ENCODE measurements at places on chromosomes 2 and 18.

DNA sequence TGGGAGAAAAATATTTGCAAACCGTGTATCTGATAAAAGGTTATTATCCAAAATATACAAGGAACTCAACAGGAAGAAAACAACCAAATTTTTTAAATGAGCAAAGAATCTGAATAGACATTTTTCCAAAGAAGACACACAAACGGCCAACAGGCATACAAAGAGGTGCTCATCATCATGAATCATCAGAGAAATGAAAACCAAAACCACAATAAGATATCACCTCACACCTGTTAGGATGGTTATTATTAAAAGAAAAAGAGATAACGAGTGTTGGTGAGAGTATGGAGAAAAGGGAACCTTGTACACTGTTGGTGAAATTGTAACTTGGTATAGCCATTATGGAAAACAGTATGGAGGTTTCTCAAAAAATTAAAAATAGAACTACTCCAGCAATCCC, 463.3 kb downstream of the IRS1 start:
- no peak for DNase-seq

DNA sequence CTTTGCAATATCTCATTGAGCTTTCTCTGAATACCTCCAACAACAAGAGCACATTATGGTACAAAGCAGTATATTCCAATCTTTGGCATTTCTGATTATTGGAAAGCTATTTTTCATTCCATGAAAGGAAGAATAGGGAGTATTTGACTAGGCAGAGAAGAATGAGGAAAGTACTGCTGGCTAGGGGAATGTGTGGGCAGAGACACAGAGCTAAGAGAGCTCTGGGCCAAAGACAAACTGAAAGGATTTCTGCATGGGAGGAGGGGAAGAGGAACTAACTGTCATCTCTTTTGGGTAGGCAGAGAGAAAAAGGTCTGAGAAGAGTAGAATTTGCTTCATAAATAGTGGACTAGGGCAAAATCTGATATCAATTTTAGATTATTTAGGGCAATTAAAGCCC, 150.8 kb downstream of the CCDC85A start:
- no peak for DNase-seq

- no peak for DNase-seq
Measured at GRCh38 chr2:1856475-1856874, 112.2 kb upstream of the PXDN start.

GRCh38 chr2:160751021-160751420, 257.4 kb upstream of the RBMS1 start:
- no peak for DNase-seq

- DNase-seq = no peak
Measured at GRCh38 chr18:13983506-13983905, 68.2 kb upstream of the MC2R start.

DNA sequence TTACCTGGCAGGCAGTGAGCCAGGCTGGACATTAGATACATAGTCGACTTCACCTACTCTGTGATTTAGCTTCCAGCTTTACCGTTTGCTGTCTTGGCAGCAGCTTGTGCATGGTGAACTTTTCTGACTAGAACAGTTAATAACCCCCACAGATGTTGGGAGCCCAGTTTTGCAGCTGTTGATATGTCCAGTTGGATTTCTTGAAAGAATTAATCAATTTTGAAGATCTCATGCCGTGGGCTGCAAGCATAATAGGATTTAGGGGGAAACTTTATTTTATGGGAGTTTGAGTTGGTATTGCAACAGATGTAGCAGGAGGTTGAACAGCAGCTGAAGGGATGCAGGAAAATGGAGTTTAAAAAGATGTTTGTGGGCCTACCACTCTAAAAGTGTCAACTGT, 13.8 kb downstream of the MYO1B start:
- no peak for DNase-seq

DNA sequence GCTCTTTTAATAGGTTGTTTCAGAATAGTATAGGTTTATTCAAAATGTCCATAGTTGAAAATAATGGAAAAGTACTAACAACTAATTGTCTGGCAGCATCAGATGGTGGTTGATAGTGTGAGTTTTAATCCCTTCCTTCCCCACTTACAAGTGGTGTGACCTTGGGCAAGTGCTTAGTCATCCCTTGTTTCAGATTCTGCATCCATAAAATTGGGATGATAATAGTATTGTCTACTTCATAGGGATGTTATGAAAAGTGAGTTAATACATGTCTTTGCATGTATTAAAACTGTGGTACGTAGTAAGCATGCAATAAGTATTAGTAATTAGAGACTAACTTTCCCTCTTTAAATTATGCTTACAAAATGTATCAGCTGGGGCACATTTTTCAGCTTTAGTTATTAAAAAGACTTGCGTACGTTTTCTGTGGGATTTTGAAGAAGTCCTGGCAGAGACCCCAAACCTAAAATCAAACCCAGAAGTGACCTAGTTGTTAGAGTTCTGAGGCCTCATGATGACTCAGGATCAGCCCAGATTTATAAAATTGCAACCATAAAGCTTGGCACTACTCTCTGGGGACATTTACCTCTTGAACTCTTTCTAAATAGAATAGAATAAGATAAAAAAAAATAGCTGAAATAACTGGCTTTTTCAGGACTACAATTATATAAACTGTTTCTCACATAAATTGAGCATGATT, 8.6 kb downstream of the ITGA4 start:
- DNase-seq = no peak

DNA sequence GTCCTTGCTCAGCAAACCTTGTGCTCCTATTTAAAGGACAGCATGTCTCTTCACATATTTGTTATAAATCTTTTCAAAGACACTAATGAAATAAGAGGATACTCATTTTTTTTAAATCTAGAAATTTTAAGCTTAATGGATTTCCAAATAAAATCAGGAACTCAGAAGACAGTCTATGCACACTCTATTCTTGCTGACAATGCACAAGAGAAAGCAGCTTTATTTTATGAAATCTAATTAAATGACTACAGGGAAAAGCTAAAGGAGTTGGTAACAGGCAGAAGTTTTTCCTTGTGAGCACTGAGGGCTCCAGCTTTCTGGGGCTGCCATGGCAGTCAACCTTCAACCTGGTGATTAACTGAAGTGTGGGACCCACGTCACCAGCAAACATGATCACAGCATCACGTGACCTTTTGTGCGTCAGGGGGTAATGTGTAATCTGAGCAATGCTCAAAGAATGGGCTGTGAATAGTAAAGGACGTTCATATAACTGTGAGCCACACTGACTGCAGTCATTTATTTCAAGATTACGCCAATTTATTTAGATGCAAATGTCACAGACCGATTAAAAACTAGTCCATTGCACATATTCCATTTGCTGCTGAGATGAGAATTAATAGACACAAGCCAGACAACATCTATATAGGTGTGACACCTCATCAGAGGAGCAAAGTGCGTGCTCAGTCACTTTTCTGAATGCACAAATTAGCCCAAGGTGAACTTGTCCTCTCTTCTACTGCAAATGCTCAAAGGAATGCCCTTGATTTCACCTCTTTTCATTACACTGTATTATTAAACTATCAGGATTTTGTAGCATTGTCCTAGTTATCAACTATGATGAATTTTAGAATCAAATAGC, 11.6 kb upstream of the DNER start:
- DNase-seq = no peak

GRCh38 chr2:136517716-136518115, 247.6 kb upstream of the THSD7B start:
- DNase-seq = no peak

DNA sequence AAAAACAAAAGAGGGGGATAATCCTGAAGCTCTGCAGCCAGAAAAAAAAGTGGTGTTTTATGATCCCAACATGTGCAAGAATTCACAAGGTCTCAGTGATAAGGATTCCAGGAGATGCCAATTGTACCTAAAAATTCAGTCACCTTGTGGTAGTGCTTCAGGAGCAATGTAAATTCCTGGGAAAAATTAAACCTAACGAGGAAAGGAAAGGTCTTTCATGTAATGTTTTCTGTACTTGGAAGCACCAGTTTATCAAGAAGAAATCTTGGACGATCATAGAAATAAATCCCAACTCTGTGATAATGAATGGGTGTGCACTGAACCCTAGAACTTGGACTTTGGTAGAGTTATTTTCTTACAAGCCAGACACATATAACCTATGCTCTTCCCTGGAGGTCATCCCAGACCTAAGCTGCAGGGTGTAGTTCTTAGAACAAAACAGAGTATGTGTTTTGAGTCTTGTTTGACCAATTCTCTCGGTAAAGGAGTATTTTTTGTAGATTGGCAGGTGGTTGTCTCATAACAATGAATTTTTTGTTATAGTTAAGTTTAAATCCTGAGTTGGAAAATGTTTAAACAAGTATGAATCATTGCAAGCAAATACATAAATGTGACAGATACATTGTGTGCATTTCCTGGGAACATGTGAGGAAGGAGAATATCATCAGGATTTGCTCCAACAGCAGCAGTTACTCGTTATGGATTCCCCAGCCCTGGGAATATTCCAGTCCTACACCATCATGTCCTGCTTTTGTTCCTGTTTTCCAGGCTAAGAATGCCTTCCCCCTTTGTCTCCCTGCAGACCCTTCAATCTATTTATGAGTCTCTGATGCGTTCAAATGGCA, 224.6 kb downstream of the NAPG start:
- no peak for DNase-seq

DNA sequence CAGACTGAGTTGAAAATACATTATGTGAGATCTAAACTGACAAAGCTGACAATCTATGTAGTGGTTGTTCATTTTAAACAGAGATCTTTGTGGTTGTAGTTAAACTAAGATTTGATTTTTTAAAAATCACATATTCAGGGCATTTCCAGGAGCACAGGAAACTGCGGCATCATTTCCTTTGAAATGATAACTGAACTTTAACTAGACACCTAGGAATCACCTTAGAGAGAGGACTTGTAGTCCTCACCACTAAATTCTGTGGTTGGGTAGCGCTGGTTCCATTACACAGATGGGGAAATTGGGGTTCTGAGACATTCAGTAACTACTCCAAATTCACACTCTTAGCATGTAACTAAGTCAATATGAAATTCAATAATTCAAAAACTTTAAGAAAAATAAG, 96.0 kb upstream of the TRIB2 start:
- DNase-seq = no peak

DNA sequence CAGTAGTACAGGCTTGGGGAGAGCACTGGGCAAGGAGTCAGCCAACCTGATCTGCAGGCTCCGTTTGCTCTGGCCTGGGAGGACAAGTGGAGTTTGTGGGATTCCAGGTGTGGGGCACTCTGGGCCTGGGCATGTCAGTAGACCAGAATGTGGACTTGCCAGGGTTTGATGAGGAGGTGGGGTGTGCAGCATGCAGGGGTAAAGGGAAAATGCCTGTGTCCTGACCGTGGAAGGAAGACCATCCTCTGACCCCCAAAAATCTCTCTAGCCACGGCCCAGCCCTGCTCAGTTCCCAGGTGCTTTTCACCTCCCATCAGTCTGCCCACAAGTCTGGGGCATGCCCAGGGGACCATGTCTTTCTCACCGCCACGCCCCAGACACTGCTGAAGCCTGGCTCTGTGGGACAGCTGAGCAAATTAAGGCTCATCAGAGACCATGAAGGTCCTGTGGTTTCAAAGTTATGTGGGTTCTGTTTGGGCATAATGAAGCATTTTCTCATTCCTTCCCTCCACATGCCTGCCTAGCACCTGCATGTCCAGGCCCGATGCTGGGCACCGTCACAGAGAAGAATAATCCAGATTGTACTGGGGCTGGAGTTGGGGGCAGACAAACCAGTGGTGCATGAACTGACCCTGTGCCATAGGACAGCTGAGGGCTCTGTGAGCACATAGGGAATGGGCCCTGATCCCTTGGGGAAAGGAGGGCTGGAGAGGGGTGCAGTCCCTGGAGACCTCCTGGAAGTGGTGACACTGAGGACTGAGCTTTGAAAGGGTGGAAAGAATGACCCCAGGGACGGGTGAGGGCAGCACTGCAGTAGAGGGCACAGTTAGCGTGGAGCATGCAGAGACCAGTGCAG, 6.5 kb upstream of the KCNF1 start:
- DNase-seq = no peak

- no peak for DNase-seq
Measured at GRCh38 chr2:24199968-24200590, 25.2 kb downstream of the FAM228A start.

- no peak for DNase-seq
Measured at GRCh38 chr2:65353046-65353445, 79.4 kb downstream of the SPRED2 start.

DNA sequence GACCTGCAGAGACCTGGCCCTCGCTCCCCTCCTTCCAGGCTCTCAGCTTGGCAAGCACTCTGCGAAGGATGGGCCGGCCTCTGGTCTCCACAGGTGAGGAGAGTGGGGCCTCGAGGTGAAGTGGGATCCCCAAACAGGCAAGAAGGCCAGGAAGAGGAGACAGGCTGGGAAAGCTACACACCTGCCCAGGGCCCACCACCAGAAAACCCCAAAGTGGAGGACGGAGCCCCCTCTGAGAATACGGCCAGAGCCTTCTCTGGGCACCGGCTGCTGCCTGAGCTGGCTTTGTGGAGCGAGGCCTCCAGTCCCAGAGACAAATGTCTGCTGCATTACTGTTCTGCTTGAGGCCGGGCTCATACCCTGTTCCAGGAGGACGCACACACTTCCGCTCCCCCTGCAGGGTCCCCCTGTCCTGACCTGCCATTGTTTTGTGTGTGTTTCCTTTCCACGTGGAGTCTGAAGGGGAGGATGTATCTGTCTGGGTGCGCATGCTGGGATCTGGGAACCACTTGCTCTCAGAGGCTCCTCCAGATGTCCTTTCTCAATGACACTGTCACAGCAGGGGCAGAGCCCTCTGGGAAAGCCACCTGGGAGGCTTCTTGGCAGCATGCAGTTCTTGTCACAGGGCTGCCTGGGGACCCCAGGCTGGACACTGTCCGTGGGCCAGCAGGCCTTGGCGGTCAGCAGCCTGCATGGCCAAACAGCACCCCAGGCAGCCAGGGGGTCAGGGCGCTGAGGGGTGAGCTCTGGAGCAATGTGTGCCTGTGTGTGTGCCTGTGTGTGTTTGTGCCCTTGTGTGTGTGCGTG, 20.8 kb downstream of the KCNF1 start:
- DNase-seq = no peak

GRCh38 chr2:42172020-42172419, 2.9 kb downstream of the EML4 start:
- no peak for DNase-seq

DNA sequence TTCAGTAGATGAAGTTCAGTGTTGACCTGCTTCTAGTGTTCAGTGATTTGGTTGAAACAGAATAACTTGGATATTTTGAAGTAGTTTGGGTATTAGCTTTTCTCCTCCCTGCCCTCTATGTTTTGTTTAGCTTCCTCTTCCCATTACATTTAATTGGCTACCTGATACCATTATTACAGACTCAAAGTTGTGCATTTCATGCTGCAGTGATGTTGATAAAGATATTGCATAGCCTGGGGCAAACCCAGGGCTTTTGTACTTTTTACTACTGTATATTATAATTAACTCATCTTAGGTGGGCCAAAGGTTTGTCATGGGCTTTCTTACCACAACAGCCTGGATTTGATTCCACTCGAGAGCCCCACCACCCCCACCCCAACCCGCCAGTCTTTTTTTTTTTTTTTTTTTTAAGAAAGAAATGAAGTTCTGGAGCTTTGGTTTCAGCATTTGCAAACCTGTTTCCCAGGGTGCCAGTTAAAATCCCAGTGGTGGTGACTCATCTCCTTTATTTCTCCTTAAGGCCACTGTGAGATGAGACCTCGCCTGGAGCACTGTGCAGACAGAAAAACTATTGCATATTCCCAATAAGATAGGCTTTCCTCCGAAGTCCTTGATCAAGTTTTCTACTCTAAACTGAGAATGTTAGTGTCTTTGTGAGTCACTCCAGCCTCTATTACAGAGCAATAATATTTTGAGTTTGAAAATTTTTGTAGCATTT, 393.7 kb upstream of the FANCL start:
- no peak for DNase-seq

Data from substantia nigra (tissue), 51 donors.